ENCODE measurements at places on chromosomes 1 and 21.

- DNase-seq, result no peak
These were observed 97.3 kb upstream of the DPT start for GRCh38 chr1:168826269-168826668.

- no peak for DNase-seq
These were observed 16.3 kb downstream of the URB2 start for GRCh38 chr1:229642376-229642775.

DNA sequence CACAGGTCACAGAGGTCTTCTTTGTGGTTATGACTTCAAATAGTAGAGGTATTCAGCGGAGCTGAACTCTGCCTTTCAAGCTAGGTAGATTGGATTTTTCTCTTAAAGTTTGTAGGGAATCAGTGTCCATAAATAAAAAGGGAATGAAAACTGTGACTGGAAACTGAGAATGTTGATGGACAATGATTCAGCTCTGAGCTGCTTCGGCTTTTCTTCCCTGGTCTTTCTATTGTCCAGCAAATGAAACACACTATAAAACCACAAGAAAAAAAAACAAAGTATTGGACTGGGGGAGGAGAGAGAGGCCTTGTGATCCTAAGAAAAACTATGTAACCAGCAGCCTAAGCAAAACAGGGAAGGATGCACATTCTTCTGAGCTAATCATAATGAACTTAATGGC lies 11.1 kb downstream of the TNNI3K start:
- no peak for DNase-seq

GRCh38 chr1:21570528-21570875 lies 61.3 kb downstream of the ALPL start:
- no peak for DNase-seq

- no peak for DNase-seq
These were observed 229.2 kb downstream of the PTGER3 start for GRCh38 chr1:70818401-70818800.

DNA sequence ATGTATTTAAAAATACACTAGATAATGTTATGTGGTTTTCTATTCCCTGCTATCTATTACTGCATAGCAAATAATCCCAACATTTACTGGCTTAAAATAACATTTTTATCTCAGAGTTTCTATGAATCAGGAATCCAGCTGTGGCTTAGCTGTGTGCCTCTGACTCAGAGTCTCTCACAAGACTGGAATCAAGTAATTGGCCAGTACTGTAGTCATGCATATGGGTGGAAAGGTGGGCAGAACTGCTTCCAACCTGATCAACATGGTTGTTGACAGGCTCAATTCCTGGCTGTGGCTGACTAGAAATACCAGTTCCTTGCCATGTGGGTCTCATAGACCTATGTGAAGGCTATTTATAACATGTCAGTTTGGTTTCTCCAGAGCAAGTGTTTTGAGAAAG lies 131.8 kb downstream of the PDE4B start:
- no peak for DNase-seq

GRCh38 chr1:232974971-232975370 lies 24.6 kb downstream of the NTPCR start:
- DNase-seq, result no peak

- no peak for DNase-seq
These were observed 745 bp upstream of the ANP32E start for GRCh38 chr1:150236614-150237100.

- DNase-seq, result no peak
These were observed 9.1 kb downstream of the SSBP3 start for GRCh38 chr1:54397090-54397591.

GRCh38 chr1:90614872-90615271 lies 102.2 kb downstream of the BARHL2 start:
- no peak for DNase-seq

DNA sequence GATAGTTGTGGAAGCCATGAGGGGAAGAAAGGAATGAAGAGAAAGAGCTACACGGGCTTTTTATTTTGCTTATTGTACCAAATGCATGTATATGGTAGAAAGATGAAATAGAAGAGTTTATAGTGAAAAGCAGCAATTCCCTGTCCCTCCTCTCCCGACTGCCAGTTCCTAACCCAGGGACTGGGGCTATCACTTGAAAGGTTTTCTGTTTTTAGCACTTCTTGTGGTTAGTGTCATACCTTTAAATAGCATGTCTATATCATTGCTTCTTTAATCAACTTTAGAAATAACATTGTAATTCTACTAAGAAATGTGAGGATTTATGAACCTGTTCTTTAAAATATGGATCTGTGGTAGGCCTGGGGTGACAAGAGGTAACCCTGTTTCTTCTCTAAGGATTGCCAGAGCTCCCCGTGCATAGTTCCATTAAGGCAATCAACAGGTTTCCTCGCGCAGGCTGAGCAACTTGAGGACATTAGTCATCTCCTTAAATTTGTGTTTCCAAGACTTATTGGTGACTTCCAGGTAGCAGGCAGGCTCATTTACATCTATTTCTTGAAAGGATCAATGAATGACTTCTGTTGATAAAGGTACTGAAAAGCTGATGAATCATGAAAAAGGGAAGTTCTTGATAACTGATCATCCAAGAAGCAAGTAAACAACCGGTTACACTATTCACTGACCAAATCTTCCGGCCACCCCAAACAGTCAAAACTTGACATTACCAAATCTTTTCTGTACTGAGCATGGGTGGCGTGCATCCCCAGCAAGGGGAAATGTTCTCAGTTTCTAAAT lies 37.8 kb upstream of the S1PR1 start:
- no peak for DNase-seq

DNA sequence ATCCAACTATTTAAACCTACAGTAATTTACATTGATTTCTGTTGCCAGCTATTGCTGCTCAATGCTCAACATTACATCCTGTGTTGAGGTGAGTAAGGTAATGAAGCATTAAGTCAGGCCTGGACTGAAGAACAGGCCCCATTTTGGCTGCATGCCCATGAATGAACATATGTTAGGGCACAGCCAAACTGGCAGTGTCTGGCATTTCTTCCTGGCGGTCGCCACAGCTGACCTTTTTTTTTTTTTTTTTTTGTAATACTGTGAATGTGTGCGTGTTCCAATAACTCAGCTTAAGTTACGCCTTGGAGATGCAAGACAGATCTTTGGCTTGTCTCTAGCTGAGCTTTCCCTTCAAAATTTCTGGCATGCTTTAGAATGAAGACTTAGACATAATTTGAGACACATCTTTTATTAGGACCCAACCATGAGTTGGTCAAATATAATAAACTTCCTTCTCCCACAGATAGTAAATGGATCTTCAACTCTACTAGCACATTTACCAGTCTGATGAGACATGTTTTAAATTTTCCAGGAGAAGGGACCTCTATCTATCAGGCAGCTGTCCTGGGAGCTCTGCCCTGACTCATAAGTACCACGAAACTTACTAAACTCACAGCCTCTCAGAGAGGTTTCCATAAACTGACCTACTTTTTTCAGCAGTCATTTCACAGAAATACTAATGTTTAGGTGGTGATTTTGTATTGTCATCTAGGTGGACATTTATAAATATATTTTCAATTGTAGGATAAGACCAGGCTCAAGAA lies 341.1 kb upstream of the RUNX1 start:
- DNase-seq, result no peak

GRCh38 chr1:59673573-59674450 lies 140.9 kb upstream of the HOOK1 start:
- DNase-seq, result no peak

GRCh38 chr21:25464275-25464674 lies 143.0 kb downstream of the MRPL39 start:
- no peak for DNase-seq

DNA sequence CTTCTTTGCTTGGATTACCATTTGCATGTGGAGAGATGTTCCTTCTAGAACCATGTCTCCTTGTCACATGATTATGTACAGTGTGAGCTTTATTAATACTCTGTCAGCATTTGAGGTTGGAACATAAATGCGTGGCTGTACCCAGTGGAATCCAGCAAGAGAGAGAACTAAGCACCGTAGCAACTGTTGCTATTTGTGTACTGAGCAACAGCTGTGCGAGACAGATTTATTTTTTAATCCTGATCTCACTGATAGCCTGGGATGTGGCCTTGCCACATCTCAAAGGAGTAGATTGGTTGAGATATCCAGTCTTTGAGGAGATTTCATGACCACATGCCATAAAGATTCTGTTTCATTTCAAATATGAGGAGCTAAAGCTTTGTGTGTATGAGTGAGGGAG lies 43.4 kb downstream of the KIF1B start:
- no peak for DNase-seq

DNA sequence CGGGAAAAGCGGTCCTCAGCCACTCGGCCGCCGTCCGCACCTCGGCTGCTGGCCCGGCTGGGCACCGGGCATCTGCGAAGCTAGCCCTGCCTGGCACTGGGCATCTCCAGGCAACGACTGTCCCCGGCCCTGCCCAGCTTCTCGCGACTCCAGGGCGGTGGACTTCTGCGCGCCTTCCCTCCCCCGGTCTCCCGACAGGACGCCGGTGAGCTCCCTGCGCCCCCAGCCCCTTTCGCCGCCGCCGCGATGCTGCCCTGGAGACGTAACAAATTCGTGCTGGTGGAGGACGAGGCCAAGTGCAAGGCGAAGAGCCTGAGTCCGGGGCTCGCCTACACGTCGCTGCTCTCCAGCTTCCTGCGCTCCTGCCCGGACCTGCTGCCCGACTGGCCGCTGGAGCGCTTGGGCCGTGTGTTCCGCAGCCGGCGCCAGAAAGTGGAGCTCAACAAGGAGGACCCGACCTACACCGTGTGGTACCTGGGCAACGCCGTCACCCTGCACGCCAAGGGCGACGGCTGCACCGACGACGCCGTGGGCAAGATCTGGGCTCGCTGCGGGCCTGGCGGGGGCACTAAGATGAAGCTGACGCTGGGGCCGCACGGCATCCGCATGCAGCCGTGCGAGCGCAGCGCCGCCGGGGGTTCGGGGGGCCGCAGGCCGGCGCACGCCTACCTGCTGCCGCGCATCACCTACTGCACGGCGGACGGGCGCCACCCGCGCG lies 514 bp downstream of the FAM43B start:
- DNase-seq, result no peak

GRCh38 chr1:219798283-219799030 lies 129.9 kb downstream of the SLC30A10 start:
- no peak for DNase-seq

GRCh38 chr1:163528710-163529348 lies 207.1 kb downstream of the NUF2 start:
- no peak for DNase-seq

GRCh38 chr1:31591425-31592093 lies 15.2 kb downstream of the TINAGL1 start:
- no peak for DNase-seq

DNA sequence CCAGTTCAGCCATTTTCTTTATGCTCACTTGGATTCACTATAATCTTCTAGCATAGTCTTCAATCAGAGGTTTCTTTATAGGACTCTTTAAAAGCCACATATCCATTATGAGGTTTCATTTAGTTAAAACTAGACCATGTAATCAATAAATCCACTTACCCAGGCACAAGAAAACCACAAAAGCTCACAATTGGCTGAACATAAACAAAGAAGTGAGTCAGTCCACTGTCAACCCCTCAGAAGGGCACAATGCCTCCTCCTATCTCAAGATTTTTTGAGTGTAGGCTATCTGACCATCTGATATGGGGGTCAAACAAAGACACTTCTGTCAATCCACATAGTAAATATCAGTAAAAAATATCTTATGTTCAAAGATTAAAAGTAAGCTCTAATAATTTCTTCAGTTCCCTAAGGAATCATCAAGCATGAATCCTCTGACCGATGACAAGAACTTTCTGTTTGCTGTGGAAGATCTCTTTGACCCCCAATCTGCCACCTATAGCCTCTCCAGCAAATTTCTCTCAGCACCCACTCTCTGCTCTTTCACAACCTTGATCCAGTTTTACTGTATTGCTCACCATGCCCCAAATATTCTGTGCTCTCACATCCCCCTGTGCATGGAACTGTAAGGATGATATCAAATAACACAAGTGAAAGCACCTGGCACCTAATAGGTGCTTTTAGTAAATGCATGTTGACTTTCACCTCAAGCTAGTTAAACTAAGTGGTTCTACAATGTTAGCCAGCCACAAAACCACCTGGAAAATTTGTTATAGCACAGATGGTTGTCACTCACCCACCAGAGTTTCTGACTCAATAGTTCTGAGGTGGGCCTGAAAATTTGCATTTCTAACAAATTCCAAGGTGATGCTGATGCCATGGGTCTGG lies 16.7 kb downstream of the RAB3B start:
- no peak for DNase-seq

GRCh38 chr1:170126696-170127095 lies 19.1 kb upstream of the NTMT2 start:
- DNase-seq, result no peak

- no peak for DNase-seq
These were observed 99.9 kb downstream of the COLGALT2 start for GRCh38 chr1:183937611-183938010.

DNA sequence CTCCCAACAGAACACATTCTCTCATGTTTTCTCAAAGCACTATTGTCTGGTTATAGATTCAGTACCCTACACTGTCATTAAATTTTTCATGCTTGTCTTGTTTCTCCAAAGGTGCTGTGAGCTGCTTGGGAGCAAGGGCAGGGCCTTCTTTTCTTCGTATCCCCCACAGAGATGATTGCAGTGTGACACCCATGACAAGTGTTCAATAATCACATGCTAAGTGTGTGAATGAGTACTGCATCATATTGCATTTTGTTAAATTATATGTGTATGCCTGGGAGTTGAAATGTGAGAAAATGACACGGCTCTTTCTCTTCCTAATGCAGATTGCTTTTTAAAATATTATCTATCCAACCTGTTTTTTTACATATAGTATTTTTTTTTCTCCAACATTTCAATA lies 57.3 kb upstream of the MAGI3 start:
- DNase-seq, result no peak

GRCh38 chr1:77744576-77744975 lies 15.1 kb downstream of the USP33 start:
- no peak for DNase-seq

GRCh38 chr1:93079685-93080141 lies 630 bp downstream of the MTF2 start:
- DNase-seq, result no peak

- no peak for DNase-seq
These were observed 304.6 kb downstream of the PTPRU start for GRCh38 chr1:29540801-29541357.

DNA sequence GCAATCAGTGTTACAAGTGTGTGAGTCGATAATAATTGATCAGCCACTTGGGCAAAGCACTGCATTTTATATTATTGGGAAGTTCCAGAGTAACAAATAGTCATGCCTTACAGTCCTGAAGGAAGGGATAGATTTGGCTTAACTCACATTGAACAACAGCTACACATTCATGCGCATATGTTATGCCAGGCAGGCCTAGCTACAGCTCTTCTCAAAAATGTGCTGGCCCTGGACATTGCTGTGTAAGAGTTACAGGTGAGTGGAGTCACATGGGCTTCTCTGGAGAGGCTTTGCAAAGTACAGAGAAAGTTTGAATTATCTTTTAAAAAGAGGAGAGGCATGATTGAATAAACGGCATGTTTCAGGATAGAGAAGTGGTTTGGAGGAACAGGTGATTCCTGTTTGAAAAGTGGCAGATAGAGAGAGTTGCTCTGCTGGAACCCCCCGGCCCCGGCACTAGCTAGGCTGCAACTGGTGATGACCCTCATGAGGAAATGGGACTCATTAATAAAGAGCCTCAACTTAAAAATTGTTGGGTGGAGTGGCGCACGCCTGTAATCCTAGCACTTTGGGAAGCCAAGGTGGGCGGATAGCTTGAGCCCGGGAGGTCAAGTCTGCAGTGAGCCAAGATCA lies 200.6 kb downstream of the CRB1 start:
- DNase-seq, result no peak

- DNase-seq, result no peak
These were observed 249.2 kb upstream of the NFIA start for GRCh38 chr1:60833173-60833572.

Measured in central memory CD8-positive, alpha-beta T cell (primary cell).